Immature natural killer cell (primary cell): ENCODE measurements at places on chromosomes 12 and 14. TPM values are rescaled to one million over a fixed set of nuclear protein-coding genes. Genes with fewer than 3 reads are reported as not detected.

The FOXN3 gene
- 102 TPM for polyA plus RNA-seq

The SMOC1 gene
- not detected for polyA plus RNA-seq

The DEGS2 gene
- 12.1 TPM for polyA plus RNA-seq

The ORAI1 gene
- polyA plus RNA-seq: 145 TPM

The LHX5 gene
- polyA plus RNA-seq: not detected

The JAG2 gene
- polyA plus RNA-seq: 0.39 TPM

The NEUROD4 gene
- not detected for polyA plus RNA-seq

The AQP2 gene
- not detected for polyA plus RNA-seq

The CACNA1C gene
- 0.12 TPM for polyA plus RNA-seq

The DBX2 gene
- polyA plus RNA-seq: not detected

The RAD9B gene
- 0.93 TPM for polyA plus RNA-seq

- no peak for DNase-seq
- no peak overlapping the region for H3K27ac ChIP-seq
- no peaks in the 10 kb centered on the region for H3K36me3 ChIP-seq
- no peak overlapping the region for H3K4me3 ChIP-seq
Observed at GRCh38 chr12:129606239-129606638, 297.6 kb downstream of the TMEM132D start.

DNA sequence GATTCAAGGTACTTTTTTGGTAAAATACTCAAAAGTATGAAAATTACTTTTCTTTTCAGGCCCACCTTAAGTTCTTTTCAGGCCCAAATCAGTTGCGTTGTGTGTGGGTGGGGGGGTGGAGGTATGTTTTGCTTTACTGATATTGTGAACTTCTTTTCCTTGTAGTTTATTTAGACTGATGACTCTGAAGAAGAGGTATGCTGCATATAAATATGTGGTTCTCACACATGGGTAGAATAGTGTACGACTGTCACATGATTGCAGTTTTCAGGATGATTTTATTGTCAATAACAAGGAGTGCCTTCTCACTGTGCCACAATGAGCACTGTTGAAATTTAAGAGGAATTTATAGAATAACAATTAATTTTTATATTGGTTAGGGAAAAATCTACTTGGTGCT is 166.6 kb upstream of the ATP2B1 start:
- peaks cover 6% of the 10 kb centered on the region for H3K36me3 ChIP-seq
- no peak for DNase-seq
- no peak overlapping the region for H3K27ac ChIP-seq
- no peak overlapping the region for H3K4me3 ChIP-seq
- H3K27me3 ChIP-seq: no peaks in the 10 kb centered on the region

DNA sequence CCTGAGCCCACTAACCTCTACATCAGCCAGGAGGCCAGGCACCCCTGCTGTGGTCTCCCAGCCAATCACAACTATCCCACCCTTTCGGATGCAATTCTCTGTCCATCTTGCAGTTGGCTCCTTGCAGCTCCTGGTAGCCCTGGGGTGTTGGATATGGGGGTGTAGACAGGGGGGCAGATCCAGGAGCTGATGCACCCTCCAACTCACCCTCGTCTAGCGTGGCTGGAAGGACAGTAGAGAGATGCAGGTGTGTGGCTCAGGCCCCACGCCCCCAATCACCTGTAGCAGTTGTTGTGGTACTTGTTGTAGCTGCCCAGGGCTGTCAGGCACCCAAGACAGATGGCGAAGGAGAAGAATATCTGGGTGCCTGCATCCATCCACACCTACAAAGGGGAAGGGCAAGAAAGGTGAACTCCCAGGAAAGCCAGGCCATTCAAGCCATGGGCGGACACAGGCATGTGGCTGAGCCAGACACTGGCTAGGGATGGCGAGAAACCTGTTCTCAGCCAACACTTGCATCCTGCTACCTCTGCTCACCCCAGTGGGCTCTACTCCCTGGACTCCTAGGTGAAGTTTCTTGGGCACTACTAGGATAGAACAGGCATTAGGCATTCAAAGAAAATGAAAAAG is 13.4 kb upstream of the SLC6A12 start:
- no peak overlapping the region for H3K27ac ChIP-seq
- H3K27me3 ChIP-seq: peaks cover 2% of the 10 kb centered on the region
- H3K4me1 ChIP-seq: no peaks in the 10 kb centered on the region
- H3K4me3 ChIP-seq: no peak overlapping the region

DNA sequence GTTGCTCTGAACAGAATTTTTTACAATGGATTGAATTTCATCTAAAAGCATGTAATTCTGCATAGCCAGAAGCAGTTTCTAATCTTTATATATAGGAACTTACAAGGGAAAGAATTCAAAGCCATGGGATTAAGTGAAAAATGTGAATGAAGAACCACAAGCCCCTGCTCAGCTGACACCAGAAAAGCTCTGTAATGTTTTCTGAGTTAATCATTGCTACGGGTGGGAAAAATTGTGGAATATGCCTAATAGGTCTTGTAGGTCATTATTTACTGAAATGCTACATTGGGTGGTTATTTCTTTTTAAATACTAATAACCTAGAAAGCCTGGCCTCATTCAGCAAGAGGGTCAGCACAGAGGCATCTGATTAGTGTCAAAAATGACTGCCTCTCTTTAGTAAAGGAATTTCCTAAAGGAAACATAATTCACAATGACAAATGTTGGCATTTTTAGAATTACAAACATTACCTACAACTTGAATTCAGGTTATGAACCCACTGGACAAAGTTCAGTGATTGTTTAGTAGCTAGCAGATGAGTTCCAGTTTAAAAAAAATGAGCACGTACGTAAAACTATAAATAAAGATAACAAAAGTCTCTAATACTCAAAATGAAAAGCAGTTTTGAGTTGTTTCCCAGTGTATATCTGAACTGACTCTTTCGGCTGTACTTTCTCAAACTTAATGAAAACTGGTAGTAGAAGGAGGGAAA is 75.3 kb downstream of the BMP4 start:
- H3K27ac ChIP-seq: no peak overlapping the region
- no peaks in the 10 kb centered on the region for H3K27me3 ChIP-seq
- DNase-seq: no peak

GRCh38 chr12:25781232-25781631 is 177.2 kb upstream of the RASSF8 start:
- H3K27me3 ChIP-seq: peaks cover 4% of the 10 kb centered on the region
- no peaks in the 10 kb centered on the region for H3K36me3 ChIP-seq
- no peak for DNase-seq

- H3K4me1 ChIP-seq: no peaks in the 10 kb centered on the region
- H3K4me3 ChIP-seq: no peak overlapping the region
- H3K27me3 ChIP-seq: no peaks in the 10 kb centered on the region
- no peak for DNase-seq
- H3K27ac ChIP-seq: no peak overlapping the region
Observed at GRCh38 chr12:90833228-90833627, 121.7 kb downstream of the CCER1 start.

- no peak overlapping the region for H3K27ac ChIP-seq
- no peaks in the 10 kb centered on the region for H3K4me1 ChIP-seq
- no peak overlapping the region for H3K4me3 ChIP-seq
Observed at GRCh38 chr14:106248321-106249192, 722.2 kb downstream of the TMEM121 start.

- H3K27ac ChIP-seq: peak overlapping the region; percentile 81
- H3K4me3 ChIP-seq: peak overlapping the region; percentile 82
- H3K36me3 ChIP-seq: no peaks in the 10 kb centered on the region
- peaks cover 4% of the 10 kb centered on the region for H3K27me3 ChIP-seq
- H3K4me1 ChIP-seq: peaks cover 78% of the 10 kb centered on the region
- peak; percentile 17 for DNase-seq
Observed at GRCh38 chr14:91872517-91873470, 5.5 kb upstream of the TC2N start.

GRCh38 chr14:104928391-104929133 is 3.9 kb downstream of the PLD4 start:
- H3K27ac ChIP-seq: no peak overlapping the region
- no peaks in the 10 kb centered on the region for H3K36me3 ChIP-seq
- no peak for DNase-seq
- no peaks in the 10 kb centered on the region for H3K27me3 ChIP-seq
- H3K4me1 ChIP-seq: no peaks in the 10 kb centered on the region
- no peak overlapping the region for H3K4me3 ChIP-seq

DNA sequence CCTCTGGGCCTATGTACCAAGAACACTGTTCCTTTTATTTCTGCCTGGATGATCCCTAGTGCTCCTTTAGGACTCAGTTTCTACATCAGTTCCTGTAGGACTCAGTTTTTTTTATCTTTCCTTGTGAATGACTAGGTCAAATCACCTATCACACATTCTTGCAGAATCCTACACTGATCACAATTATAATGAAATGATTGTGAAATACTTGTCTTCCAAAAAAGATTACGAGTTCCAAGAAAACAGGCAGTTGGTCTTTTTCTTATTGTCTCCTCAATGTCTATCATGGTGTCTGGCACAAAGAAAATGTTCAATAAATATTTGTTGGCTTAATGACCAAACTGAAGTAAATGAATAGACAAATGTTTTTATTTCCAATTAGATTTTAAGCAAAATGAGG is 95.5 kb upstream of the GARIN6 start:
- no peaks in the 10 kb centered on the region for H3K27me3 ChIP-seq
- H3K36me3 ChIP-seq: no peaks in the 10 kb centered on the region
- H3K27ac ChIP-seq: no peak overlapping the region

DNA sequence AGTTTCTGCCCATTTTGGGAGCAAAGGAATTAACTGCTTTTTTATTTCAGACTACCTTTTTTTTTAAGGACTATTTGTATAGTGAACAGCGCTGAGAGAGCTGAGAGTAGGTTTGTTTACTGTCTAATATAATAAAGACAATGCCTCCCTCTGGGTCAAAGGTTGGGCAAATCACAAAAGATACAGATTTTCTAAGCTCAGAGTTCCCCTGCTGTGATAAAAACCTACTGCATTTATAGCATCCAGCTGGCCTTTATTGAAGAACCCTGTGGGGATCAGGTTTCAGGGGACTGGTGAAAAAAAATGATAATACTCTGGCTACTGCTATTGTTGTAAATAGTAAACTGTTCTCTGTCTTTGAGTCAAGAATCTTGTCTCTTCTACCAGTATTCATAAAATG is 28.7 kb downstream of the CCDC59 start:
- H3K4me3 ChIP-seq: no peak overlapping the region
- no peaks in the 10 kb centered on the region for H3K36me3 ChIP-seq
- peaks cover 4% of the 10 kb centered on the region for H3K27me3 ChIP-seq
- DNase-seq: no peak
- no peaks in the 10 kb centered on the region for H3K4me1 ChIP-seq

- H3K27me3 ChIP-seq: no peaks in the 10 kb centered on the region
- no peak overlapping the region for H3K4me3 ChIP-seq
- DNase-seq: no peak
- no peak overlapping the region for H3K27ac ChIP-seq
Observed at GRCh38 chr12:58575256-58575655, 345.0 kb downstream of the LRIG3 start.

DNA sequence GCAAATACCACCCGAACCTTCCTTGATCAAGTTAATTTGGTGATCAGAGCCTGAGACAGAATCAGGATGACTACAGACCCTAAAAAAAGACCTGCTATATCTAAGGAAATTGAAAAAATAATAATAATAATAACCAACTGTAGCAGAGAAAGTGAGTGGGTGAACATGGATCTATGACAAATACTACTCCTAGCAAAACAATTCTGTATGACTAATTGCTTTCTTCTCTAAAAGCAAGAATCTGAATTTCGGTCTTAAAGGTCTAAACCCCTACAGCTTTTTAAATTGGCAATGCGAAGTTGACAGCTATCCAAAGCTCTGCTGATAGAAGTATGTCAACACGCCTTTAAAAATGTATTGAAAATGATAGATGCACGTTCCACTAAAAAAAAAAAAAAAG is 102.2 kb downstream of the PRKAB1 start:
- H3K4me1 ChIP-seq: no peaks in the 10 kb centered on the region
- no peaks in the 10 kb centered on the region for H3K27me3 ChIP-seq
- no peaks in the 10 kb centered on the region for H3K36me3 ChIP-seq

GRCh38 chr14:51395361-51395849 is 155.4 kb downstream of the TMX1 start:
- peaks cover 2% of the 10 kb centered on the region for H3K27me3 ChIP-seq
- no peaks in the 10 kb centered on the region for H3K36me3 ChIP-seq
- no peak overlapping the region for H3K4me3 ChIP-seq
- no peaks in the 10 kb centered on the region for H3K4me1 ChIP-seq
- no peak for DNase-seq

- H3K36me3 ChIP-seq: no peaks in the 10 kb centered on the region
- no peak overlapping the region for H3K27ac ChIP-seq
- DNase-seq: no peak
- H3K4me3 ChIP-seq: no peak overlapping the region
- H3K27me3 ChIP-seq: no peaks in the 10 kb centered on the region
- H3K4me1 ChIP-seq: no peaks in the 10 kb centered on the region
Observed at GRCh38 chr14:74350211-74350927, 2.1 kb downstream of the VRTN start.

- no peak for DNase-seq
- H3K27me3 ChIP-seq: peaks cover 18% of the 10 kb centered on the region
- H3K4me3 ChIP-seq: no peak overlapping the region
- peaks cover 3% of the 10 kb centered on the region for H3K4me1 ChIP-seq
- no peaks in the 10 kb centered on the region for H3K36me3 ChIP-seq
Observed at GRCh38 chr14:100669011-100669412, 57.7 kb upstream of the DLK1 start.

GRCh38 chr12:49335955-49336644 is 888 bp downstream of the C1QL4 start:
- peaks cover 21% of the 10 kb centered on the region for H3K4me1 ChIP-seq
- no peak overlapping the region for H3K4me3 ChIP-seq
- no peak overlapping the region for H3K27ac ChIP-seq
- no peak for DNase-seq
- H3K27me3 ChIP-seq: peaks cover 43% of the 10 kb centered on the region
- peaks cover 3% of the 10 kb centered on the region for H3K36me3 ChIP-seq

DNA sequence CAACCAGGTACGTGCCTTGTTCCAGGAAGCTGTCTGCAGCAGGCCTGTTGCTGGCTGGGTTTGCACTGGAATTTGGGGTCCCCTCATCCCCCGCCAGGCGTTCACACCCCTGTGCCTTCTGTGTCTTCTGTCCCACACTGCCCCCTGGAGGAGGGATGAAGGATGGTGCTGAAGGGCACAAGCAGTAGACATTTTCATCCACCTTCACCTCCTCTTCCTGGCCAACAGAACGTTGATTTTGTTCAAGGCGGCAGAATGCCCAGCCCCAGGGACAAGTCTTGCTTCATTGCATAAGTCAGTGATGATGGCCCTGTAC is 122.1 kb downstream of the CALM1 start:
- H3K36me3 ChIP-seq: no peaks in the 10 kb centered on the region
- peak; percentile 20 for DNase-seq
- no peak overlapping the region for H3K27ac ChIP-seq
- H3K27me3 ChIP-seq: peaks cover 6% of the 10 kb centered on the region

DNA sequence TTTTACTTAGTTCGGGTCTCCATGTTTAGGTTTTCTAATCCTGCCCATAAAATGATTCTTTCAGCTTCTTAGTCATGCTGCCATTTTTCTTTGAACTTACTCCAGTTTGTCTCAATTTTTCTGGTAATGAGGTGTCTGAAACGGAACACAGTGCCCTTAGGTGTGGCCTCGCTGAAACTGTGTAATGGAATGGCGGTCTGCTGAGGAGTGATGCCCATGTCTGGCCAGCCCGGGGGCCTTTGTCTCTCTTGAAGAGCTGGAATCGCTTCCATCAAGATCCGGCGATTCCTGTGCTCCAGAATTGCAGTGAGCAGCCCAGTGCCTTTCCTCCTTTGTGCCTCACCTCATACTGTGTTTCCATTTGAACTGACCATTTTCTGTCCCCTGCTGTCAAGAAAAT is 112.5 kb downstream of the FBXL14 start:
- no peaks in the 10 kb centered on the region for H3K4me1 ChIP-seq
- no peak for DNase-seq
- no peak overlapping the region for H3K27ac ChIP-seq
- no peaks in the 10 kb centered on the region for H3K27me3 ChIP-seq
- H3K36me3 ChIP-seq: peaks cover 4% of the 10 kb centered on the region

- H3K36me3 ChIP-seq: no peaks in the 10 kb centered on the region
- H3K4me1 ChIP-seq: no peaks in the 10 kb centered on the region
Observed at GRCh38 chr14:32702088-32702487, 236.6 kb upstream of the NPAS3 start.
